ENCODE measurements at places on chromosomes 1 and 21.

- DNase-seq: no peak
Observed at GRCh38 chr1:53446051-53446450, 13.1 kb upstream of the DMRTB1 start.

GRCh38 chr1:219782311-219782710, 146.0 kb downstream of the SLC30A10 start:
- no peak for DNase-seq

- no peak for DNase-seq
Observed at GRCh38 chr1:47699492-47700235, 261.8 kb downstream of the FOXD2 start.

DNA sequence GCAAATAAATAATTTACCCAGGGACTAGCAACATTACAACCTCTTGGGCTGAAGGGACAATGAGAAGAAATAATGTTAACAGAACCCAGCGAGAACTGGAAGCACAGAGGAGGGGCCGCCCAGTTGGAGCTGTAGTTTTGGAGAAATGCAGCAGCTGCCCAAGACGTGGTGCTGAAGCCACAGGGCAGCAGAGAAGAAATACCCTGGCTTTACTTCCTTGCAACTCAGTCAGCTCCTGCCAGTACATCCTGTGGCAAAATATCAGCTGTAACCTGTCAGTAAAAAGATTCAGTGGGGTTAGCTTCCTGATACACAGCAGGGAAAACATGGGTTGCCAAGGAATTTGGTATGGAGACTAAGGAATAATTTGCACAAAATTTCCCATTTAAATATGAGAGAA, 283.6 kb upstream of the USP25 start:
- no peak for DNase-seq

- no peak for DNase-seq
Observed at GRCh38 chr1:44776730-44777068, 1.4 kb downstream of the RPS8 start.

- no peak for DNase-seq
Observed at GRCh38 chr1:232966663-232967062, 16.3 kb downstream of the NTPCR start.

DNA sequence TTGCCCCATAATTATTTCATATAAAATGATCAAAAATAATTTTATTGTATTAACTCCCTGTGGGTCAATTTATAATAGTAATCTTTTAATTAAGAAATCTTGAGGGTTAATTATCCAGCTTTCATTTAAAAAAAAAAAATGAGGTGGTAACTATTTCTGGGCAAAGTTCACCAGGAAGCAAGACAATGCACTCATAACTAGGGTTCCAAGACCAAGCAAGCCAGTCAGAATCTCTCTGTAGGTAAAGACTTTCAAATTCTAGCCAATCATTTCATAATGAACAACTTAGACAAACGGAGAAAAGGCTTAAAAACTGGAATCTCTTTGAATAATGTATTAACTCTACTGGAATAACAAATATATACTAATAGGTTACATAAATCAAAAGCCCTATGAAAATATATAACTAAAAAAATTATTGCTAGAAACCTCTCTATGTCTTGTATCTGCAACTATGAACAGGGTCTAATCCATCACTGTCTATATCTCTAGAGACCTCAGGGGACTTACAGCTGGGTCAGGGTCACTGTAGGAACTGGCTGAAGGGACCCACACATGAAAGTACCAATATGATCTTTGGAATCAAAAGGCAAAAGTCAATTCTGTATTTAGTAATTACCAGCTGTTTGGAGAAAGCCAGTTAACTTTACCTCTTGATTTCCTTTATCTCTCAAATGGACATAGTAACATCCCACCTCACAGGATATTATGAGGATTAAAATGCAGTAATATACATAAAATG, 43.3 kb downstream of the APP start:
- no peak for DNase-seq

GRCh38 chr1:29513357-29513756, 277.0 kb downstream of the PTPRU start:
- peak; percentile 80 for DNase-seq

GRCh38 chr1:110890474-110891196, 17.7 kb downstream of the CD53 start:
- DNase-seq: no peak

GRCh38 chr1:27590917-27591508, 12.9 kb downstream of the AHDC1 start:
- no peak for DNase-seq

- no peak for DNase-seq
Observed at GRCh38 chr1:118148034-118148433, 37.0 kb downstream of the SPAG17 start.

- no peak for DNase-seq
Observed at GRCh38 chr1:186842547-186842946, 13.8 kb downstream of the PLA2G4A start.

DNA sequence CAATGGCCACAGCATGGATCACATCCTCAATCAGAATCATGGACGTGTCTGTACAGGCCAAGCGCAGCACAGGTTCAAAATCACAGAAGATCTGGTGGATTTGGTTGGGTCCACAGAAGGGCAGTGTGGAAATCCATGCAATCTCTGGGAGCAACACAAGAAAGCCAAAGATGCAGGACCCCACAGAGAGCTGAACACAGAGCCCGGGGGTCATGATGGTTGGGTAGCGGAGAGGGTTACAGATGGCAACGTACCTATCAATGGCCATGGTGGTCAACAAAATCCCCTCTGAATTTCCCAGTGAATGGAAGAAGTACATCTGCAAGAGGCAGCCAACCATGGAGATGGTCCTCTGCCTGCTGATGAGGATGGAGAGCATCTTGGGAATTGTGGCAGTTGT, 3.9 kb upstream of the OR6K3 start:
- DNase-seq: no peak

DNA sequence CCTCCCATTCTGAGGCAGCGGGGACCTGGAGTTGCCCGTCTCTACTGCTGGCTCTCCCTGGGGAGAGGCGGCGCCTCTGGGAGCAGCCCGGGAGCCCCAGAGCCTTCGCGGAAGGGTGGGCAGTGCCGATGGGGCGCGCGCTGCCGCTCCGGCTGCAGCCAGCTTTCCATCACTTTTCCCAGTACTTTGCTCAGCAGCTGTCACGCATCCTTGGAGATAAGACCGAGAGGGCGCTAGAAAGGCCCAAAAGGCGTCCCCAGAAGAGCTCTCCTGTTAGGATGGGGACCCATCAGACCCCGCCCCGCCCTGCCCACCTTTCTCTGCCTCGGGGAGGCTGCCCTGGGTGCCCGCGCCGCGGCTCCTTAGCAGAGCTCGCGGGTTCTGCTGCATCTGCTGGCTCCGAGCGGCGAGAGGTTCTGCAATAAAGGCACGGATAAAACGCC, 534 bp downstream of the KCNH1 start:
- peak; percentile 48 for DNase-seq

GRCh38 chr1:95584315-95584714, 350.3 kb downstream of the RWDD3 start:
- DNase-seq: no peak

- no peak for DNase-seq
Observed at GRCh38 chr1:185062710-185063370, 17.5 kb downstream of the RNF2 start.

- DNase-seq: no peak
Observed at GRCh38 chr1:199449221-199449620, 578.3 kb upstream of the NR5A2 start.

- DNase-seq: no peak
Observed at GRCh38 chr1:200336901-200337391, 72.9 kb downstream of the ZNF281 start.

DNA sequence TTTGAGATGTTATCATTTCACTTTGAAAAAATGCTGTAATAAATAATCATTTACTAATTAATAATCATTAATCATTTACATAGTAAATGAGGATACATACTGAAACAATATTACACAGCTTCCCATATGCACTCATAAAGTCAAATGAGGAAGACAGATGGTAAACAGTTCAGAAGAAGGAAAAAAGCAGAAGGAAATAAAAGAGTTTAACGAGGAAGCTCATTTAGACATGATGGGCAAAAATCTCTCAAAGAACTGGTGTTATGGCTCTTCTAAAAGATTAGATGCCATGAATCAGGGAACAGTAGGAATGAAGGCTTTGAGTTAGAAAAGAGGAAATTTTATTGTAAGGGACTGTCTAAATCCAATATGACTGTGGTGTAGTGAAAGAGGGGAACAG, 347.6 kb downstream of the PTPRC start:
- no peak for DNase-seq

- no peak for DNase-seq
Observed at GRCh38 chr21:25916226-25916625, 181.5 kb downstream of the GABPA start.

- no peak for DNase-seq
Observed at GRCh38 chr1:87358219-87358618, 29.5 kb downstream of the LMO4 start.

GRCh38 chr1:155882235-155882634, 22.9 kb downstream of the SYT11 start:
- DNase-seq: no peak

DNA sequence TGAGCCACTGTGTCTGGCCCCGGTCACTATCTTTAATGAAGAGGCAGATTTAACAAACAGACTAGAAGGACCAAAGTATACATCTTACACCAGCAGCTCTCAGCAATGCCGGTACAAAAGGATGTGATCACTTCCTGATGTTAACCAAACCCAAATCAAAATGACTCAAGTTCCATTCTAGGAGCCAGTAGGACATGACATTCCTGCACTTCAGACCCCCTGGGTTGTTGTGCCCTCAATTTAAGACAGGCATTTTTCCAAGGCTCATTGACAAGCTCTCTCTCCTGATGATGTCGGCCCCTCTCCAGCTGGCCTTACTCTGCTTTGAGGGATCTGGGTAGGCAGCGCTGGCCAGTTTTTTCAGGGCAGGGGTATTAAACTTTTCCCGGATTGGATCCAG, 35.1 kb downstream of the YARS1 start:
- no peak for DNase-seq

DNA sequence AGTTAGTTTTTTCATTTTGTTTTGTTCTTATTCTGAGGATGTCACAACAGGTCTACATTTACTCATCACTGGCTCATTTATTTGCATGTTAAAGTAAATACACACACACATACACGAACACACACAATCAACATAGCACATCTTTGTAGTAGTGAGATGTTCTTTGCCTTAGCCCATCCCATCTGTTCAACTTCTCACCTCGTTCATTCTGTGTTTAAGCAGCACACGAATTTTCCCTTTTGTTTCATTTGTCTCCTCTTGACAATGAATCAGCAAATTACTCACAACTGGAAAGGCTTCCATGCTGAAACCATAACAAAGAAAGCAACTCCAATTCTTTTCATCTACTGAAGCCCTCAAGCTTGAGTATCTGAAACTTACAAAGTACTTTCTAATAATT, 133.3 kb upstream of the CHRM3 start:
- DNase-seq: no peak

GRCh38 chr1:5831600-5832335, 160.5 kb downstream of the NPHP4 start:
- peak; percentile 10 for DNase-seq

DNA sequence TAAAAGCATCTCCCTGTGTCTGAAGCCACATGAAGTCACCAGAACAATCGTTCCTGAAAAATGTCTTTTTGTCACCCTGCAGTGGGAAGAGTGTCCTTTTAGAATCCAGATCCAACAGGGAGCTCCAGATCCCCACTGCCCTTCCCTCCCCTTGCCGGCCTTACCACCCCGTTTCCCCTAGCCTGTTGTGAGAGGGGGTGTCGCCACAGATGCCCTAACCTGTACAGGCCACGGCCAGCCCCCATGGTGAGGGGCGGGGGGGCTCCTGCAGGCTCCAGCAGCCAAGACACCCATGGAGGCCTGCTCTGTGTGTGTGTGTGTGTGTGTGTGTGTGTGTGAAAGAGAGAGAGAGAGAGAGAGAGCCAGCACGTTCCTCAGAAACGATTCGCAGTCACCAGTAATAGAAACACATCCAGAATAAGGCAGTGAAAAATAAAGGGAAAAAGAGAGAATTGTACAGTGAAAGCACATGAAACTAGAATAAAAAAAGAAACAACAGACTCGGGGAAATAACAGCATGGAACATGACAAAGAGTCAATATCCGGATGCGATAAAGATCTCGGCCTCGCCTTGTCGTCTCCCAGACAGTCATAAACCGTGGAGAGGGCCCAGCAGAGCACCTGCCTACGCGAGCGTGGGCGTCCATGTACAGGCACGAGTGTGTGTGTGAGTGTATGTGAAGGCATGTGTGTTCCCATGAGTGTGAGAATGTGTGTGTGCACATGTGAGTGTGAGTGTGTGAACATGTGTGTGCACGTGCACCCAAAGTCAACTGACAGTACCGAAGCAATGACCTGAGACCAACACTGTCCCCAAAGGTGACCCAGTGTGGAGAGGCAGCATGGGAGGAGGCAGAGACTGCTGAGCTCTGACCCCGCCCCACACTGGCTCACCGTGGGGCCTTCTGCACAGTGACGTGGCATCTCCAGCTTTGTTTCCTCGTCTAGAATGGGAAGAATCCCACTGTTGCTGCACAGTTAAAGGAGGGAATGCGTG, 303.8 kb downstream of the NPHP4 start:
- no peak for DNase-seq

DNA sequence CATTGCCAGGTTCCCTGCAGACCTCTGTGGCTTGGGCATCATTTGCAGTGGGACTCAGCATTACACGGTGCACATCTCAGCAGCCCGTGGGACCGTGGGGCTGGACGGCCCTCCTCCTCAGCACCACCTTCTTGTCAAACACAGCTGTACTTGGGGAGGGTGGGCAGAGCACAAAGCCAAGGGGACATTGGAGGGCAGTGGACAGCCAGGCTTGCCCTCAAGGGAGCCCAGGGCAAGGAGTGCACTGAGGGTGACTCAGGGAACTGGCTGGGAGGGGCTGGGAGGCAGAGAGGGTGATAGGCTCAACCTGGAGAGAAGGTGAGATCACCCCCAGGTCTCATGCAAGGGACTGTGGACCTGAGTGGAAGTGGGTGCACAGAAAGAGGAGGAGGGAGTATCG, 3.4 kb downstream of the CAPN9 start:
- DNase-seq: no peak

- DNase-seq: no peak
Observed at GRCh38 chr1:11680270-11681070, 478 bp downstream of the MAD2L2 start.

DNA sequence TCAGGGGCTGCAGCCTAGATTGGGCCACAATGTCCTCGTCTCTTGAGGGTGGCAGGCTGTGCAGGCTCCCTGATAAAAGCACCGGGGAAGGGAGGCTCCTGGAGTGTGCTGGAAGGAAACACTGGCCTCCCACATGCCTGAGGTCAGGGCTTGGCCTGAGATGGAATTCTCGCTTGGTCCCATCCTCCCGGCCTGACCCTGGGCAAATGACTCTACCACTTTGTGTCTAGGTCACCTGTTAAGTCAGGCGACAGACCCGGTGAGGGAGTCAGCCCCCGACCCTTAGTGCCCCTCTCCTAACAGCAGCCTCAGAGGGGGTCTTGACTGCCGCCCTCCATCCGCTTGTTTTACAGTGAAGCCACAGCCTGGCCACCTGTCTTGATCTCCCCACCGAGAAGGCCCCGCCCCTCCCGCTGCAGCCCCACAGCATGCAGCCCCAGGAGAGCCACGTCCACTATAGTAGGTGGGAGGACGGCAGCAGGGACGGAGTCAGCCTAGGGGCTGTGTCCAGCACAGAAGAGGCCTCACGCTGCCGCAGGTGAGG, 2.5 kb downstream of the SMIM1 start:
- DNase-seq: no peak

GRCh38 chr1:149916193-149916897, 1.3 kb downstream of the SV2A start:
- DNase-seq: no peak

Data from NCI-H1694 treated with DMSO at 0.1 percent for 48 hours (cell line).